ENCODE measurements at places on chromosomes 5 and 9.

DNA sequence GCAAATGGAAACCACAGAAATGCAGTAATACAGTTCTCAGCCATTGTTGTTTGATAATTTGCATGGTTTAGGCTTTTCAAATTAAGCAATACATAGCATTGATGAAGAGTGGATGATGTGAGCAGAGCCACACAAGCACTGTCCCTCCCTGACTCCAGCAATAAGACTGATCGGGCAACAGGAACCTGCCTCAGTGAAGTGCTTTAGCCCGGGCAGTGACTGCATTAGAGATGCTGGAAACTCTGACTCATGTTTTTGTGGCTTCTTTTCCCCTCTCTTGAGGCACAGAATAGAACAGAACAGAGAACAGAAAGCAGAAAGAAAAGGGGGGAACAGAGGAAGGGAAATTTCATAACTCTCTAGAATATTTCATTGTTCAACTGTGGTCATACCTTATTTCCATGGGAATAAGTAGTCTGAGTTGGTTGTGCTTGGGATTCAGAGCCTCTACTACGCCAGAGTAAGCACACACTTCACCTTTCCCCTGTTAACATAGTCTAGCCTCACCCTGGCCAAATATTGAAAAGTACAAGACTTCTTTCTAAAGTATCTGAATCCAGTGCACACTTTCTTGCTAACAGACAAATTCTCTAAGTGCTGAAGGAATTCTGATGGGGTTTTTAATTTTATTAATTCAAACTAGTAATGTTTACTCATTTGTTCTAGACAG, 164.8 kb upstream of the VCAN start:
- DNase-seq, result peak; percentile 66

DNA sequence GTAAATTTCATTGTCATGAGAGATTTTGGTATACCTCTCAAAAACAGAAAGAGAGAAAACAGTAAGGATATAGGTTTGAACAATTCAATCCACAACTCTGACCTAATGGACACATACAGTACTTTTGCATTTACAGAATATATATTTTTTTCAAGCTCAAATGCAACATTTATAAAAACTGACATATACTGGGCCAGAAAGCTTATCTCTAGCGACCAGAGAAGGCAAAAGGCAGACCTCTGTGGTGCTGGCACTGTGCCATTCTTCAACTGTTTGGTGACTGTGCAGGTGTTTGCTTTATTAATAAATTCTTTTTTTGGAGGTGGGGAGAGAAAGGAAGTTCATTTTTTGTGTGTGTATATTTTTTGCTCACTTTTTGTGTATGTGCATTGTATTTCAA, 6.0 kb upstream of the PLAC8L1 start:
- no peak for DNase-seq

GRCh38 chr9:118364266-118365106, 660.3 kb downstream of the TLR4 start:
- DNase-seq, result no peak

- DNase-seq, result no peak
Measured at GRCh38 chr9:77731930-77732329, 83.8 kb upstream of the GNA14 start.

GRCh38 chr9:128250839-128251731, 24.7 kb downstream of the GOLGA2 start:
- no peak for DNase-seq
